ENCODE measurements at places on chromosomes 1 and 21.

DNA sequence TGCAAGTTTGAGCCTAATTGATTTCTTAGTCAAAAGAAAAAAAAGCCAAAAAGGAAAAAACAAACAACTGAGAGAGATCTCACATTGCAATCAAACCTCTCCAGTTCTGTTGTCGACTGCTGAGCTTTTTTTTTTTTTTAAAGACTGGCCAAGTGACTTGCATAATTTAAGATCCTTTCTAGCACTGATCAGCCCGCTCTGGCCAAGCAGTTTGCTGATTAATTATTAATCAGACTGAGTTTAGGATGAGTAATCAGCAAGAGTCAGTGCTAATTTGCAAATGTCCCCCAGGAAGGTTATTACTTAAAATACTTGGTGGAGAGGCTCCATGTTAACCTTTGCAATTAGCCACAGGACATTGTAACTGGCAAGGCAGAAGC is 39.3 kb downstream of the HMGB4 start:
- no peak for DNase-seq

- DNase-seq, result no peak
Measured at GRCh38 chr1:96840396-96840795, 118.8 kb downstream of the PTBP2 start.

GRCh38 chr1:5885471-5886139 is 106.6 kb downstream of the NPHP4 start:
- no peak for DNase-seq

- DNase-seq, result no peak
Measured at GRCh38 chr1:190564117-190564516, 86.5 kb upstream of the BRINP3 start.

GRCh38 chr1:229863651-229864545 is 203.1 kb upstream of the GALNT2 start:
- DNase-seq, result no peak

- no peak for DNase-seq
Measured at GRCh38 chr1:63674238-63674864, 81.1 kb downstream of the PGM1 start.

DNA sequence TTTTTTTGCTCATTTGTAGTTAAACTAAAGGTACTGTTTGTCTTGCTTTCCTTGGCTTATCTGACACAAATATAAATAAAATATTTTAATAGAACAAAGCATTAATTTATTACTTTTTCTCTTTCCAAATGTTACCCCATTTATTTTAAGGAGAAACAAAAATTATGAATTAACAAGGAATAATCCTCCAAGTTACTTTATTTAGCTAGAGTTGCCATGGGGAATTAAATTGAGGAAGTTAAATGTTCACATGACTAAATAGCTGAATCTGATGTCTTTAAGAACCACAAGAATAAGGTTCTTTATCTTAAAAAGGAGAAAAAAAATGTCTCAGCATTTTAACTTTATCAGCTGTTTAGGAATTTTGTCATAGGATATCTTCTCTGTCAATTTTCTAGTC is 12.3 kb downstream of the ATG4C start:
- no peak for DNase-seq

- DNase-seq, result no peak
Measured at GRCh38 chr1:93253516-93253915, 73.0 kb downstream of the CCDC18 start.

GRCh38 chr21:44818640-44819011 is 764 bp upstream of the SUMO3 start:
- no peak for DNase-seq

GRCh38 chr1:156910309-156910782 is 10.1 kb upstream of the LRRC71 start:
- DNase-seq, result peak; percentile 26

- no peak for DNase-seq
Measured at GRCh38 chr21:37074197-37074510, 1.1 kb downstream of the TTC3 start.

DNA sequence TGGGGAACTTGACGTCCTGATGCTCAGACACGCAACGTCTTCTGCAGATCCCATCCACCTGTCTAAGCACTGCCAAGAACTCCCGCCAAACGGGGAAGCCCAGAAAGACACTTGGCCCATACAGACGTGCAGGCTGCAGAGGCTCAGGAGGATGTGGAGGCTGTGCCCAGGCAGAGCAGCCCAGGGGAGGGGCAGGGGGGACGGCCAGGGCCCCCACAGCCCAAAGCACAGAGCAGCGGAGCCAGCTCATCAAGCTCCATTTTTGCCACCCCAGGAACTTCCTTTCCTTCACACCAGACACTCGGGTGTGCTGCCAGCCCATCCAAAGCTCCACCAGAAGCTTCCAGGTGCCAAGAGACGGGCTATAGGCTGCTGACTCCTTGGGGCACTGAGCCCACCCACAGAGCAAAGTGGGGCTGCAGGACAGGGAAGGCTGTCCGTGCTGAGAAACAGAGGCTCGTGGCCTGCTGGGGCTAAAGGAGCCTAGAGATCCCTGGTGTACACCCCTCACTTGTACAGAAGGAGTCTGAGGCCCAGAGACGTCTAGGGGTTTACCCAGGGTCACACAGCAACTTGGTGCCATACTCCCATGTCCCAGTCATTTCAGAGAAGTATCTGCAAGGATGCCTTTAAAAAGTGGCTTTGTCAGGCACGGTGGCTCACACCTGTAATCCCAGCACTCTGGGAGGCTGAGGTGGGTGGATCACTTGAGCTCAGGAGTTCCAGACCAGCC is 59.1 kb downstream of the ACOT7 start:
- no peak for DNase-seq

- no peak for DNase-seq
Measured at GRCh38 chr1:162605225-162605927, 26.9 kb upstream of the DDR2 start.

- no peak for DNase-seq
Measured at GRCh38 chr21:46515109-46515508, 56.4 kb downstream of the DIP2A start.

DNA sequence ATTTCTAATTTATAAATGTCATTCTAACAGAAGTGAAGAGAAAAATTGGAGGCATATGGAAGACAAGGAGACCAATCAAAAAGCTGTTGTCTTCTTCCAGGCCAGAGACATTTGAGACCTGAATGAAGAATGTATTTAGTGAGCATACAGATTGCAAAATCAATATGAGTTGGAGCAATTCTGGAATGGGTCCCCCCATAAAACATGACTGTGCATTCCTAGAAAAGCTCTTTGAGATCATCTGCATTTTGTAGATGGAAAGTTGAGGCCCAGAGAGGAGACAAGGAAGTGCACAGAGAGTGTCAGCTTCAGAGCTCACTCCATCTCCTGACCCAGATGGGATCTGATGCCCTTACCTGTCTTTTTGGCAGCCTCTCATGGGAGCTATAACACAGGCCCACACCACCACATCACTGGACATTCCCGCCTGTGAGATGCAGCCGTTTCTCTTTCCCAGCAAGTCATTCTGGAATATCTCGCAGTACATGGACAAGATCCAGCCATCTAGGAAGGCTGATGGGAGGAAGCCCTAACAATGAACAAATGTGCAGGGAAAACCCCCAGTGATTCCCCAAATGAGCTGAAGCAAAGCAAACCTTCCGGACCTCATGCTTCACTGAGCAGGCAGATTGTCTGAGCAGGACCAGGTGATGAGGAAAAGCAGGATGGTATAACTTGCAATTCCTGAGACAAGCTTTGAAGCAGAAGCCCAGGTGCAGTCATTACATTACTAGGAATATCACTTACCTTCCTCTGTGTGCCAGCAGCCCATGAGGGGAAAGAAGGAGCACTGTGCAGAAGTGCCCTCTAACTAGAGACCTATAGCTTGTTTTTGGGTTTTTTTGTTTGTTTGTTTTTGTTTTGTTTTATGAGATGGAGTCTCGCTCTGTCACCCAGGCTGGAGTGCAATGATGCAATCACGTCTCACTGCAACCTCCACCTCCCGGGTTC is 445.6 kb downstream of the PLPP3 start:
- no peak for DNase-seq

GRCh38 chr1:17545356-17545755 is 5.9 kb downstream of the ARHGEF10L start:
- DNase-seq, result no peak

- DNase-seq, result no peak
Measured at GRCh38 chr1:118039170-118039569, 109.6 kb downstream of the WDR3 start.

GRCh38 chr1:18929686-18930085 is 26.8 kb downstream of the IFFO2 start:
- no peak for DNase-seq

- DNase-seq, result no peak
Measured at GRCh38 chr1:232368821-232369321, 261.1 kb downstream of the SIPA1L2 start.

GRCh38 chr1:221246067-221246466 is 366.8 kb downstream of the HLX start:
- DNase-seq, result no peak

DNA sequence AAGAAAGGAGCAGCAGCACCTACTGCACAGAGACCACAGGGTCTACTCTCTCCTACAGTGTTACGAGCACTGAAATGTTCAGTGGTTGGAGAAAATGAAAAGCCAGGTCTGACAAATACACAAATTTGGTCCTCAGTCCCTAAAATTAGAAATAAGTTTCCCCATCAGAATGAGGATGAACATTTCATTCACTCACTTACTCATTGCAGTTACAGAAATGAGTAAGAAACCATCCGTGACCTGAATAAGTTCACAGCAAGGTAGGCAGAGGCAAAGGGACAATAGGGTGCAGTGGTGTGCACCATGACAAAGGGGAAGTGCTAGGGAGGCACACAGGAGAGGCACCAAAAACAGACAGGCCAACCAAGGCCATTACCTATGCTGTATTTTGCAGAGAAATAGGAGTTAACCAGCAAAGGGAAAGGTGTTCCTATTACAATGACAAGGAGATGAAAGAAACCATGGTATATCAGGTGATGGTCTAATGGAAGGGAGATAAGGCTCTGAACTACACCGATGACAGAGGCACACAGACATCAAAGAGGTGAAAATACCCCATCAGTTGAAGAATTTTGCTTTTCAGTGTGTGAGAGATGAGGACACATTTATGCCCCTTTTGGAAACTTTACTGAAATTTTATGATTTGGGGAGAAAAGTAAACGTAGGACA is 29.4 kb downstream of the VAV3 start:
- DNase-seq, result no peak

- DNase-seq, result no peak
Measured at GRCh38 chr1:27634985-27635367, at the start of gene FGR. Gene FGR, minus strand, starts transcription at chr1:27635185. Its CDS starts 11,269 bp downstream, at chr1:27623916.

GRCh38 chr1:64645735-64646134 is 99.1 kb upstream of the RAVER2 start:
- DNase-seq, result no peak

GRCh38 chr1:240455228-240455821 is 156.6 kb downstream of the GREM2 start:
- no peak for DNase-seq

GRCh38 chr1:38444311-38444710 is 397.7 kb upstream of the POU3F1 start:
- no peak for DNase-seq

- no peak for DNase-seq
Measured at GRCh38 chr1:244200596-244200995, 149.5 kb downstream of the ZBTB18 start.

DNA sequence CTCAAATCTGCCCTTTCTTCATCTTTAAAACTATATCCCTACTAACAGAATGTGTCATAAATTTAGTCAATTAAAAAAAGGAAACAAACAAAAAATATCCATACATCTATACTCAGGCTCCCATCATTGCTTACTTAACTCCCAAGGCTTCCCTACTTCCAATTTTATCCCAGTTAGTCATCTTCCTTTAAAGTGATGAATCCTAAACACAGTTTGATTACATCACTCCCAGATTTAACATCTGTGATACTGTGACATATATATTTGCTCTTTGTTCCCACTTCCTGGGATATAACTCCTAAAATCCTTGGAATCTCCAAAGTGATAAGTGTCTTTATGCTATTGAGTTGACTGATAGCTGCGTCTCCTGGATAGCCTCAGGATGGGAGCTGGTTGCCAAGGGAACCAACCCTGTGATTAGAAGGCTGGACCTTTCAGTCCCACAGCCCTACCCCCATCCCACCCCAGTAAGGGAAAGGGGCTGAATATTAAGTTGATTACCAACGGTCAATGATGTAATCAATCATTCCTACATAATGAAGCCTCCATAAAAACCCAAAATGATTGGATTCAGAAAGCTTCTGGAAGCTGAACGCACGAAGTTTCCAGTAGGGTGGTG is 21.6 kb downstream of the GLMN start:
- DNase-seq, result no peak

All from activated CD4-positive, CD25-positive, alpha-beta regulatory T cell (primary cell).